ENCODE measurements at places on chromosomes 11 and 22. TPM values are rescaled to one million over a fixed set of nuclear protein-coding genes. Genes with fewer than 3 reads are reported as not detected.

Gene KRTAP5-11
- not detected for polyA plus RNA-seq

Gene CD3D
- not detected for polyA plus RNA-seq

Gene GAL3ST3
- not detected for polyA plus RNA-seq

Gene APLNR
- 0.46 TPM for polyA plus RNA-seq

Gene ACCSL
- not detected for polyA plus RNA-seq

Gene OR51I1
- polyA plus RNA-seq = not detected

Gene ST14
- polyA plus RNA-seq = 109 TPM

GRCh38 chr11:73451896-73452295 lies 75.7 kb downstream of the RELT start:
- H3K4me3 ChIP-seq = no peak overlapping the region
- H3K27me3 ChIP-seq = no peaks in the 10 kb centered on the region
- peaks cover 6% of the 10 kb centered on the region for H3K4me1 ChIP-seq
- DNase-seq = no peak
- no peak overlapping the region for H3K27ac ChIP-seq

- DNase-seq = no peak
- H3K4me3 ChIP-seq = no peak overlapping the region
- no peaks in the 10 kb centered on the region for H3K4me1 ChIP-seq
- H3K36me3 ChIP-seq = no peaks in the 10 kb centered on the region
- H3K27ac ChIP-seq = no peak overlapping the region
Observed at GRCh38 chr11:121544956-121545355, 92.2 kb upstream of the SORL1-AS1 start.

GRCh38 chr11:47553406-47553743 lies 443 bp upstream of the CELF1 start:
- peak overlapping the region; percentile 97 for H3K4me3 ChIP-seq
- peak overlapping the region; percentile 87 for H3K27ac ChIP-seq
- no peaks in the 10 kb centered on the region for H3K27me3 ChIP-seq
- H3K36me3 ChIP-seq = no peaks in the 10 kb centered on the region

DNA sequence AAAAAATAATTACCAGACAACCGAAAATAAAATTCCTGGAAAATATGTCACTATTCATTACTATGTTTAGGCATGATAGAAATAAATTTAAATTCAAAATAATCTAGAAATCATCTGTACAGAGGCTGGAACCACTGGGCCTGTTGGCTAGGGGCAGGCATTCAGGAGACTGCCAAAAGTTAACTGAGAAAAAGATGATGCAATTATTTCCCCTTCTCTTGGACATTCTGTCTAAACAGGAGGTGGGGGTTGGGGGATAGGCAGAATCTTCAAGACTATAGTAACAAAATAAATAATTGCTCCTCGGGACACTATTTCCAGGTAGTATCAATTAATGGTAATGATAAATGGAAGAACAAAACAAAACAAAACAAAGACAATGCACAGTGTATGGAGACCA lies 14.1 kb downstream of the BTBD10 start:
- no peak overlapping the region for H3K4me3 ChIP-seq
- H3K36me3 ChIP-seq = no peaks in the 10 kb centered on the region
- H3K4me1 ChIP-seq = peaks cover 7% of the 10 kb centered on the region
- peak overlapping the region; percentile 59 for H3K27ac ChIP-seq
- no peaks in the 10 kb centered on the region for H3K27me3 ChIP-seq

DNA sequence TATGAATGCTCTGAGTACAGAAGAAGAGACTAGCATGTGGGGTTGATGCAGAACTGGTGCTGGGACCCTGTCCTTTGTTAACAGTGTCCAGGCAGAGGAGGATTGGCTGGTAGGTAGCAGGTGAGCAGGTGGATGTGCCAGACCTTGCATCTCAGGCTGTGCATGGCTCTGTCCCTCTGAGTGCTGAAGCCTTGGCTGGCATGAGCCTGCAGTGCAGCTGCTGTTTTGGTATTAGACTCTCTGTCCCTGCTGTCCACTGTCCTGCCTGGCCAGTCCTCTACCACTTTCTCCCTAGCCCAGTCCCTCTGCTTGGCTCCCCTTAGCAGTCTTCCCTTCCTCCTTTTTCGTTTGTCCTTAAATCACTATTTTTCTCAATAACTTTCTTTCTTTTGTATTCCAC lies 213.6 kb upstream of the ZBED5 start:
- no peak for DNase-seq
- H3K4me3 ChIP-seq = no peak overlapping the region
- H3K4me1 ChIP-seq = peaks cover 29% of the 10 kb centered on the region
- no peaks in the 10 kb centered on the region for H3K27me3 ChIP-seq

- peak overlapping the region; percentile 59 for H3K27ac ChIP-seq
- peaks cover 17% of the 10 kb centered on the region for H3K4me1 ChIP-seq
- H3K36me3 ChIP-seq = no peaks in the 10 kb centered on the region
Observed at GRCh38 chr11:64007629-64008282, 21.5 kb downstream of the OTUB1 start.

GRCh38 chr11:96072592-96072991 lies 148.7 kb upstream of the MTMR2 start:
- no peaks in the 10 kb centered on the region for H3K36me3 ChIP-seq
- no peak for DNase-seq
- no peak overlapping the region for H3K4me3 ChIP-seq
- H3K4me1 ChIP-seq = no peaks in the 10 kb centered on the region
- H3K27me3 ChIP-seq = no peaks in the 10 kb centered on the region

GRCh38 chr11:125463590-125464269 lies 32.3 kb downstream of the FEZ1 start:
- H3K36me3 ChIP-seq = no peaks in the 10 kb centered on the region
- H3K27ac ChIP-seq = no peak overlapping the region
- no peak overlapping the region for H3K4me3 ChIP-seq
- H3K27me3 ChIP-seq = no peaks in the 10 kb centered on the region
- no peaks in the 10 kb centered on the region for H3K4me1 ChIP-seq

GRCh38 chr11:69253028-69253427 lies 40.9 kb upstream of the MYEOV start:
- no peaks in the 10 kb centered on the region for H3K36me3 ChIP-seq
- H3K27ac ChIP-seq = no peak overlapping the region
- H3K4me1 ChIP-seq = no peaks in the 10 kb centered on the region
- no peaks in the 10 kb centered on the region for H3K27me3 ChIP-seq
- DNase-seq = peak; percentile 21
- H3K4me3 ChIP-seq = no peak overlapping the region

- H3K36me3 ChIP-seq = peaks cover 13% of the 10 kb centered on the region
- peak overlapping the region; percentile 95 for H3K27ac ChIP-seq
- no peak overlapping the region for H3K4me3 ChIP-seq
- no peak for DNase-seq
- peaks cover 61% of the 10 kb centered on the region for H3K4me1 ChIP-seq
Observed at GRCh38 chr22:37610480-37611129, 2.0 kb downstream of the GGA1 start.

GRCh38 chr11:44065161-44065661 lies 859 bp upstream of the ACCS start:
- H3K27me3 ChIP-seq = no peaks in the 10 kb centered on the region
- H3K36me3 ChIP-seq = no peaks in the 10 kb centered on the region
- peaks cover 21% of the 10 kb centered on the region for H3K4me1 ChIP-seq
- no peak for DNase-seq
- H3K4me3 ChIP-seq = no peak overlapping the region

- no peaks in the 10 kb centered on the region for H3K27me3 ChIP-seq
- H3K4me1 ChIP-seq = peaks cover 26% of the 10 kb centered on the region
- peaks cover 32% of the 10 kb centered on the region for H3K36me3 ChIP-seq
- DNase-seq = no peak
- no peak overlapping the region for H3K4me3 ChIP-seq
Observed at GRCh38 chr11:75398906-75399305, 412 bp upstream of the RPS3 start.

DNA sequence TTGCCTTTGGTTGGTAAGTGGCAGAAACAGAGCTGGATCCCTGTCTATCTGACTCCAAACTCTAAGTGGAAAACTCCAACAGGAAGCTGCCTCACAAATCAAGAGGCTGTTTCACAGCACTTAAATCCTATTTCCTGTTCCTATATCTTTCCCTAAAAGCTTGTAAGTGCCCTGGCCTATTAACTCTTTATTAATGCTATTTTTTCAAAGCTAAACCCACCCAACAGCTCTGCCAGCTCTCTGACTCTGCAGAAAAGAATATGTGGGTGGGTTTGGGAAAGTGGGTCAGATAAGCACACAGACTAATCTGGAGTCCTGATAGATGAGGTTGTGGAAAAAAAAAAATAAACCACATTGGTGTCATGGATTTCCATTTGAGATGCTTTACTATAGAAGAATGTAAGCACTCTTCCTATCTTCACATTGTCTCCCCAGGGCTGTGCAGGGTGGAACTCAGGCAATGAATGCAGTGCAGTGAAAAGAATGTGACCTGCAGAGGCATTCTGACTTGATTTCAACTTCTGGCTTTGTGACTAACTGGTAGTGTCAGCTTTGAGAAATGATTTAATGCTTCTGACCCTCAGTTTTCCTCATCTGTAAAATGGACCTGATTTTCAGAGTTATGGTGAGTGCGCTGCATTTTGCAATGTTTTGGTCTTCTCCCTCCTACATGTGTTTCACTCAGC lies 125.6 kb downstream of the AASDHPPT start:
- H3K27ac ChIP-seq = no peak overlapping the region
- H3K4me1 ChIP-seq = no peaks in the 10 kb centered on the region
- DNase-seq = no peak
- no peak overlapping the region for H3K4me3 ChIP-seq

DNA sequence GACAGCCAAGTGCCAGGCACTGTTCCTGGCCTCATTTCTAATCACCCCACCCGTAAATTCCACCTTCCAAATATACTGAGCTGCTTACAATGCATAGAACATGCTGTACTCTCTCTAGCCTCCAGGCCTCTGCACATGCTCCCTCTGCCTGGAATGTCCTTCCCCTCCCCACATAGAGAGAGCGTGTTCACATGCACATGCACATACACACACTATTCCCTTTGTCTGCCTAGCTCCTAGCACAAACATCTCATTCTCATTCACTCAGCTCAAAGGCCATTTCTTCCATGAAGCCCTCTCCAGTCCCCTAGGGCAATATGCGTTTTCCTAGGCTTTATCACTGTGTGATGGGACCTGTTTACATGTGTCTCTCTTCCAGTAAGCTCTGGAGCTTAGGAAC lies 144.6 kb downstream of the WT1 start:
- DNase-seq = no peak
- no peak overlapping the region for H3K4me3 ChIP-seq

- no peaks in the 10 kb centered on the region for H3K4me1 ChIP-seq
- H3K36me3 ChIP-seq = no peaks in the 10 kb centered on the region
Observed at GRCh38 chr22:37343348-37343747, 61.0 kb downstream of the CYTH4 start.

GRCh38 chr22:40414838-40415505 lies 44.6 kb downstream of the SGSM3 start:
- H3K4me3 ChIP-seq = no peak overlapping the region
- no peaks in the 10 kb centered on the region for H3K27me3 ChIP-seq
- H3K27ac ChIP-seq = peak overlapping the region; percentile 35
- H3K4me1 ChIP-seq = no peaks in the 10 kb centered on the region
- DNase-seq = no peak
- peaks cover 11% of the 10 kb centered on the region for H3K36me3 ChIP-seq

GRCh38 chr22:43226377-43227238 lies 39.7 kb upstream of the TTLL12 start:
- H3K4me3 ChIP-seq = no peak overlapping the region
- no peaks in the 10 kb centered on the region for H3K36me3 ChIP-seq
- no peak for DNase-seq
- H3K27me3 ChIP-seq = peaks cover 15% of the 10 kb centered on the region
- H3K27ac ChIP-seq = no peak overlapping the region

DNA sequence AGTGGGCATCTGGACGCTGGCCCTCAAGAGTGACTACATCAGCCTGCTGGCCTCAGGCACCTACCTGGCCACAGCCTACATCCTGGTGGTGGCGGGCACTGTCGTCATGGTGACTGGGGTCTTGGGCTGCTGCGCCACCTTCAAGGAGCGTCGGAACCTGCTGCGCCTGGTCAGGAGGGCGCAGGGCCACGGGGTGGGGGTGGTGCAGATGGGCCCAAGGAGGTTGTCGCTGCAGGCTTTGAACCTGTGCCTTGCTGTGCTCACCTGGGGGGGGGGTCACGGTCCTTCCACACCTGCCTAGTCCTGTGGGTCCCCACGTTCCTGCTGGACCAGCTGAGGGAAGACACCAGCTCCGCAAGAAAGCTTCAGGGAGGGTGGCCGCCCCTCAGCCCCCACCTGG lies 3.5 kb downstream of the CD151 start:
- peaks cover 2% of the 10 kb centered on the region for H3K27me3 ChIP-seq
- H3K4me3 ChIP-seq = no peak overlapping the region
- H3K4me1 ChIP-seq = peaks cover 83% of the 10 kb centered on the region
- peak overlapping the region; percentile 89 for H3K27ac ChIP-seq
- DNase-seq = no peak
- peaks cover 18% of the 10 kb centered on the region for H3K36me3 ChIP-seq

DNA sequence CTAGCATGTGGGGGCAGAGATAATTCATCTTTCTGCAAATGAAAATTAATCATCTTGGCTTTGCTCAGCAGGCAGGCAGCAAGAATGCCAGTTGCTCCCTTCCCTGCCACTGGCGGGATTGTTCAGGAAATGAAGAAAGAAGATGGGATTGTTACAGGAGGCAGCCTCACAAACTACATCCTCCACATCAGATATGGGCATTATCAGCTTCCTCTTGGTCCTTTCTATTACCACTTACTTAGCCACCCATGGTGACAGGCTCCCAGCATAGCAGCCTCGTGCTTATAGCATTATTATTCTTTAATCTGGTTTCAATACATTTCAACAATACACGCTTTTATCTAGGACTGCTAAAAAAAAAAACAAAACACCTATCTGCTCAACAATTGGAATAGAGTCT lies 461.6 kb upstream of the ISX start:
- no peaks in the 10 kb centered on the region for H3K36me3 ChIP-seq
- H3K27me3 ChIP-seq = no peaks in the 10 kb centered on the region
- DNase-seq = no peak
- no peak overlapping the region for H3K4me3 ChIP-seq
- H3K4me1 ChIP-seq = no peaks in the 10 kb centered on the region
- no peak overlapping the region for H3K27ac ChIP-seq

- H3K36me3 ChIP-seq = no peaks in the 10 kb centered on the region
- H3K27ac ChIP-seq = no peak overlapping the region
- no peak for DNase-seq
- H3K4me1 ChIP-seq = peaks cover 16% of the 10 kb centered on the region
Observed at GRCh38 chr11:88404391-88404790, 66.9 kb upstream of the CTSC start.

- H3K4me3 ChIP-seq = no peak overlapping the region
- no peaks in the 10 kb centered on the region for H3K27me3 ChIP-seq
- no peaks in the 10 kb centered on the region for H3K4me1 ChIP-seq
- DNase-seq = peak; percentile 51
Observed at GRCh38 chr22:48748113-48748859, 1079.4 kb downstream of the BRD1 start.

Data from sigmoid colon (tissue), 7 donors.